CD4-positive, alpha-beta T cell treated with Interleukin-17A for 1 hour (primary cell): ENCODE measurements at places on chromosomes 6 and 20.

DNA sequence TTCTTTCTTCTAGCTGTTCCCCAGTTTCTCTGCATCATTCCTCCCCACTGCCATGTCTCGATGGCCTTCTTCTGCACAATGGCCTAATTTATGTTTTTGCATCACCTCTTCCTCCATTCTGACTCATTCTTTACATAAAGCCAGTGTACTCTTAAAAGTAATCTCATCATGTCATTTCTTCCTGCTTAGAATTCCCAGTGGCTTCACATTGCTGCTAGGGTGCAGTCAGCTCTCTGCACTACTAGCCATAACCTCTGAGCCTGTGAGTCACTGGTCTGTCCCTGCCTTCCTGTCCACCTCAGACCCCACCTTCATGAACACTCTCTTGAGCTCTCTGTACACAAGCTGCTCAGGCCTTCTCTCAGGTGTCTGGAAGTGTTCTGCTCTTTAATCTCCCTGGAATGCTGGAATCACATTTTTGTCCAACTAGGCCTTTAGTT is 24.1 kb upstream of the TRIM27 start:
- no peak for DNase-seq

DNA sequence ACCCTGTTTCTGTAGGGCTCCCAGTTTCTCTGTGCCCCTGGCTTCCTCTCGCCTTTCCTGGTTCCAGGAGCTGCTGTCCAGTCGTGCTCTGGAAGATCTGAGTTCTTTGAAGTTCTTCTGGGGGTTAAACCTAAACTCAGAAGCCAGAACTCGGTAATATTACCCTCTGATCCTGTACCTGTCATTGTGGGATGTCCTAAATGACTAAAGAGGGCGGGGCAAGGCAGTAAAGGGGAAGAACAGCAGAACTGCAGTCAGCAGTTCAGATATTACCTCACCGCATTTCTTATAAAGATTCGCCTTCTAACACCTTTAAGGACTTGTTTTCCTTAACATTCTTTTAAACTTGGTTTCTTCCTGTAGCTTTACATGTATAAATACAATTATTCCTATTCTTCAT is 63.9 kb downstream of the FAM120B start:
- no peak for DNase-seq

DNA sequence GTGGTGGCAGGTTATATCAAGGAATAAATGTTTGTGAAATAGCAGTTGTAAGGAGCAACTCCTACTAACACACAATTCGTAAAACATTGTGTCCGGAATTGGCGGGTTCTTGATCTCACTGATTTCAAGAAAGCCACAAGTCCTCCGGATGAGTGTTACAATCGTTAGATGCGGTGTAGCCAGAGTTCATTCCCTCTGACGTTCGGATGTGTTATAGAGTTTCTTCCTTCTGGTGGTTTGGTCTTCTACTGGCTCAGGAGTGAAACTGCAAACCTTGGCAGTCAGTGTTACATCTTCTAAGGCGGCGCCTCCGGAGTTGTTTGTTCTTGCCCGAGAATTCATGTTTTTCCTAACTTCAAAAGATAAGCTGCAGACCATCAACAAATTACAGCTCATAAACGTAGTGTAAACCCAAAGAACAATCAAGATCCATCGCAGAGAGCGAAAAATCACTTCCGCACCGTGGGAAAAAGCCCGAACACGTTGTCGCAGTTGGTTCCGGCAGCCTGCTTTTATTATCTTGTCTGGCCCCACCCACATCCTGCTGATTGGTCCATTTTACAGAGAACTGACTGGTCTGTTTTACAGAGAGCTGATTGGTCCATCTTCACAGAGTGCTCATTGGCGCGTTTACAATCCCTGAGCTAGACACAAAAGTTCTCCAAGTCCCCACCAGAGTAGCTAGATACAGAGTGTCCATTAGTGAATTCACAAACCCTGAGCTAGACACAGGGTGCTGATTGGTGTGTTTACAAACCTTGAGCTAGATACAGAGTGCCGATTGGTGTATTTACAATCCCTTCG is 58.2 kb downstream of the TRIM27 start:
- peak; percentile 90 for DNase-seq

DNA sequence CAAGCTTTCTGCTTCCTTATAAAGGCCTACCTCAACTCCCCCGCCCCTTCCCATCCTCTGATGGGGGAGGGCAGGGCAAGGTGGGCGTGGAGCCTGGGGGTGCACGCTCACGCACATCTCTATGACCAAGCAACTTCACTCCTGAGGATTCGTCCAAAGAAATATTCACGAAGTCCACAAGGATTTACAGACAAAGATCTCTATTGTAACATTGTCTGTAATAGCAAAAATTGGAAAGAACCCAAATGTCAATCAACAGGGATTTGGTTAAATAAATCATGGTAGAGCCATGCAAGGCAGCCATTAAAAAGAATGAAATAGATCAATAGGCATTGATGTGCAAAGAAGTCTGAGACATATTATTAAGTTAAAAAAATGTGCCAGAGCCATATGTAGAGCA is 130.4 kb upstream of the AFDN start:
- no peak for DNase-seq

DNA sequence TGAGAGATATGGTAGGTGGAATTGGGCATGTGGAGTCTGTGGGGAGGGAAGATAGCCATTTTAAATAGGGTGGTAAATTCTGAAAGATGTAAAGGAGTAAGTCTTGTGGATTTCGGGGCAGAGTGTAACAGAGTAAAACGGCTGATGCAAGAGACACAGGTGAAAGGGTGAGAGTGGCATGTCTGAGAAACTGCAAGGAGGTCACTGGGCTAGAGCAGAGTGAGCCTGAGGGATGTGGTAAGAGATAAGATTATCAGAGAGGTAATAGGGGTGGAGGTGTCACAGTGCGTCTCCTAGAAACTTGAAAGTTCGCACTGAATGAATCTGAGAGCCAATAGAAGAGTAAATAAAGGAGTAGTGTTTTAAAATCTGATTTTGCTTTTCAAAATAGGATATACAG is 308.1 kb downstream of the EPM2A start:
- DNase-seq, result no peak

GRCh38 chr6:156280065-156280464 is 497.1 kb upstream of the ARID1B start:
- no peak for DNase-seq

- peak; percentile 63 for DNase-seq
These were observed 43.1 kb upstream of the ZNF337 start for GRCh38 chr20:25739615-25740320.

DNA sequence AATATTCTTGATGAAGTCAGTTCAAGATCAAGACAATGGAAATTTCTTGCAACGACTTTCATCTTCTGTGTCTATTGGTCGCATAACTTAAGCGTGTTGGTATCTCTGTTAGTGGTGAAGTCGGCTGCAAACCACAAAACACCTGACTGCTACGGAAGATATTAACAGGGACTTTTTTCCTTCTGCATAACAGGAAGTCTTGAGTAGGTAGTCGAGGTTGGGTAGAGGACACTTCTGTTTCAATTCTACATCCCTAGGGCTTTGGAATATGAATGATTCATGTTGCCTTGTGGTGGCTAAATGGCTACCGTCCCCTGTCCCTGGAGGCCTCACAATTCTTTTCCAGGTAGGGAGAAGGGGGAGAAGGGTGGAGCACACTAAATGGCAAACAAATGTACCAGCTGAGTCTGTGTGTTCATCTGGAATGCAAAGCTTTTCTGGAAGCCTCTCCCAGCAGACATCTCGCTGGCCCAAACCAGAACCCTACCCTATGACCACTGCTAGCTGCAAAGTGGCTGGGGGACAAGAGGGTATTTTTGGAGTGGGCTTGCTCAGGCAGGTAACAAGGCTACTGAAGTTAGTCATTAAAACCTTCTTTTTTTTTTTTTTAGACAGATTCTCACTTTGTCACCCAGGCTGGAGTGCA is 34.6 kb upstream of the NKX2-2 start:
- DNase-seq, result peak; percentile 82
